DMS 273 treated with DMSO at 0.1 percent for 48 hours (cell line): ENCODE measurements at places on chromosomes 12 and 14.

DNA sequence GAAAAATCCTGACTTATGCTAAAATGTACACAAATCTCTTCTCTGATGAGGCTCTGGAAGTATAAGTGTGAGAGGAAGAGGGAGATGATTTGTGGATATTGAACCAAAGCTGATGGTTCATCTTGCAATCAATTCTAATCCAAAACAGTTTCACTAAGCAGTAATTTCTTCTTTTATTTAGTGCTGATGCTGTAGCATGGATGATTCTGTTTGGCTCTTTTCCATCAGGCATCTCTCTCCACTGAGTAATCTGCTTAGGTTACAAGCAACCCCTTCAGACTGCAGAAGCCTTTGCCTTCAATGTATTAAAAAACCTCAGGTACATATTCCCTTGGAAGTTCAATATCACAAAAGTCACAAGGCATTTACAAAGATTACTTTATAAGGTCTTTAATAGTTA, 159.1 kb upstream of the CCDC198 start:
- no peak for DNase-seq

- DNase-seq, result no peak
These were observed 15.0 kb upstream of the CDKN3 start for GRCh38 chr14:54381821-54382220.

DNA sequence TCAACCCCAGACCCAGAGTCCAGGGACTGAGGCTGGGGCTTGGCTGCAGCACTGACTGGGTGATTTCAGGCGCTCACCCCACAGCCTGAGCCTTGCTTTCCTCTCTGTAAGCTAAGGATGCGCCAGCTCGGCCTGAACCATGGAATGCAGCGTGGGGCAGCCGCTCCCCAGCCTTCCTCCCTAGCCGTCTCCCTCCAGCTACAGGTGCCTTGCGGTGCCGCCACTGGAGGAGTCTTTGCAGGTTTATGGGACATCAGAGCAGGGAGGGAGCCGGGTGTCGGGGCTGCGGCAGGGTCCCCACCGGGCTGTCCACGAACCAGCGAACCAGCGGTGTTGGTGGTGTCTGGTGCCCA, 19.4 kb downstream of the PPP2R5C start:
- no peak for DNase-seq

DNA sequence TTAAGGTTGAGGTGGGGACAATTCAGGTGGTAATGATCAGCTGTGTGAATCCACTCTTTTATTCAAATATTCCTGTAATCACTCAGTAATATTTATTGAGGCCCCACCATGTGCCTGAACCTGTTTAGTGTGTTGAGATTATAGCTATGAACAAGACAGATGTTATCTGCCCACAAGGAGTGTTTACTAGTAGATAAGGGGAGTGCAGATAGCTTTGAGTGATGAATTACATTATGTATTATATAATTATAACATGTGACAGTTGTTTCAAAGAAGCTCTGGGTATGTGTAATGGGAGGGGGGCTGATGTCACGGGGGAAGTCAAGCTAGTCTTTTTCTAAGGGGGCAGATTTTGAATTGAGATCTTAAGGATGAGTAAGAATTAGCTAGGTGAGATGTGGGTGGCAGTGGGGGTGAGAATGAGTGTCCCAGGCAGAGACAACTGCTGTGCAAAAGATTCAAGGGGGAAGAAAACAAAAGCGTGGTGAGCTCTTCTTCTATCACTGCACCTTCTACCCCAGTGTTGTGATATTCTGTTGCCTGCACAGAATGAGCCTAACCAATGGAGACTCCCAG, 21.3 kb upstream of the SRRM4 start:
- no peak for DNase-seq

DNA sequence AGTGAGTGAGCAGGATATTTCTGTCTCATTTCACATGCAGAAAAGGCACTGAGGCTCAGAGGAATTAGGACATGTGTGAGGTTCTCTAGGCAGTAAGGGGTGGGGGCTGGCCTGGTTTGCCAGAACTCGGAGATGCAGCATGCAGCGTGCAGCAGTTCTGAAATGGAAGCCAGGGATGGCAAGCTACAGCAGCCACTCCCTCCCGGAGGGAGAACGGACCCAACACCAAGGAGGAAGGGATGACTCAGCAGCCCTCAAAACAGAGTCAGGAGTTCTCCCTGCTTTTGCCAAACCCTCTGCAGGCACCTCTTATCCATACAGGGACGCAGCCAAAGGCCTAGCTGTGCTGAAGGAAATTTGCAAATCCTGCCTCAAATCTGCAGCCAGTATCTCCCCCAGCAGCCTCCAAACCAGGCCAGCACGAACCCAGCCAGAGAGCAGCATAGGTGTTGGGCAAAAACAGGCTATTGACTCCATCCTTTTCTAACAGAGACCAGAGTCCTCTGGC, 10.3 kb upstream of the SERPINA3 start:
- no peak for DNase-seq

- no peak for DNase-seq
These were observed at the start of gene IGF1 for GRCh38 chr12:102480406-102480805. TSS of gene IGF1 (minus strand) at chr12:102480563. CDS start at chr12:102480381, 182 bp downstream.

DNA sequence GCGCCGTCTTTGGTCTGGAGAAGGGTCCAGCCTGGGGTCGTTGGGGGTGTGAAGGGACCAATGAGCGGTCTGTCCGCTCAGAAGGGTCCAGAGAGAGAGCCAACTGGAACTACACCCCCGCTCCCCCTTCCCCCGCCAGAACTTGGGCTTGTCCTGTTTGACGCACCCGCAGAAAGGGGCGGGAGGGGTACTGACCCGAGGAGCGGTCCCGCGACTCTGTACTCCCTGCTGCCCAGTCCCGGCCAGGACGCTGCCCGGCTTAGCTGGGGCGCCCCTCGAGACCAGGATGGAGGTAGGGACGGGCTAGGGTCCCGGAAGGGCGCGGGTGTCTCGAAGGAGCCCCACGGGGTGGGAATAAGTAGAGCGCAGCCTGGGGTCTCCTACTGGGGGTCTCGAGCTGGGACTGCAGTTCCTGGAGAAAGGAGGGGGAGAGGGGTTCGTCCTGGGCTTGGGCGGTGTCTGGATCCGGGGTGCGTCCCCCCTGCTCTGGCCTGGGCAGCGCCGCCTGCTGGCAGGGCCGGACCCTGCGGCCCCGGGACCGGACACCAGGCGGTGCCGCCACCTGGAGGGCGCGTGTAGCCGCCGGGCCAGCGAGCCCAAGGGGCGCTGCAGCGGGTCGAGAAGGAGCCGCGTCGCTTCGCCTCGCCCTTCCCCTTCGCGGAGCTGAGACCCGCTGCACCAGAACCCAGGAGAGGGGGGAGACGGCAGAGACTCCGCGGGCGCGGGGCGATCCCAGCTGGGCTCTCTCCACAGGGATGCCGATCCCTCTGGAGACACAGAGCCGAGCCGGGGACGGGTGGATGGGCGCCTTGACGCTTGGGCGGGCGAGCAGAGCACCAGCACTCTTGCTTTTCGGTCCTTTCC, 3.8 kb upstream of the CACNB3 start:
- DNase-seq, result no peak

DNA sequence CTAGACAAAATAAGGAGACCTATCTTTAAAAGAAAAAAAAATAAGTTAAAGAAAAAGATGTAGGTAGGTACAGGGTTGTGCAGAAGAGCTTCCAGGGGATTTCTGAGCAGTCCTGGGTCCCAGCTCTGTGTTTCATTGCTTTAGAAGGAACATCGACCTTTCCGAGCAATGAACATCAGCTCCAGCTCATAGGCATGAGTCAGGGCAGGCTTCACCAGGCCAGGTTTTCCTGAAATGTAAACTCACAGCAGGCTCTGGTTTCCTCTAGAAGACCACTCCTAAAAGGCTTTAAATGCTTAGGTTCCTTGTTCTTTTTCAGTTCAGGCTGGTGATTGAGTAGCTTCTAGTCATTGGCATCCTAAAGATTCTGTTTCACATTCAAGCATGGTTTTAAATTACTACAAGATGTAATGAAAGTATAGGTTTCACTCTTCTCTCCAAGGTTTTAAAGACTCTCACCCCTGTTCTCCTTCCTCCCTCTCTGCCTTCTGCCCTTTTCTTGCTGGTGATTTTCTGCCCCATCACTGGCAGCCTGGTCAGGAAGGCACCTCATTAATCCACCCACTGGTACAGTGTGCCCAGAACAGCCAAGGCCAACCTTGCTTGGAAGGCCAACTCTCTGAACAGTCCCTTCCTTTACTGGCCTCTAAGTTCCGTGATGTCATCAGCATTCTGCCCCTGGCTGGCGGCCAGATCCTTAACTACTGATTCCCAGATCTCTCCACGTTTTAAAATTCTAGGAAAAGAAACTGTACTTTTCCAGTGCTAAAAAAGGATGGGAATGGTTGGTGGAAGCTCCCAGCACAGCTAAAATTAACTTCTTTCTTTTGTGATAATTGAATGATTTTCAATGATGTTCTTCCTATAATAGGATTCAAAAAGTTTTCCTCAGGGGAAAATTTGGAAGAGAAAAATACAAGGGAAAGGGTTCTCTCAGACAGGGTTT, 109.4 kb upstream of the HIF1A start:
- no peak for DNase-seq

- no peak for DNase-seq
These were observed 64.9 kb downstream of the FRMD6 start for GRCh38 chr14:51716610-51717009.

- no peak for DNase-seq
These were observed 136.8 kb downstream of the TTC8 start for GRCh38 chr14:88961214-88961613.

DNA sequence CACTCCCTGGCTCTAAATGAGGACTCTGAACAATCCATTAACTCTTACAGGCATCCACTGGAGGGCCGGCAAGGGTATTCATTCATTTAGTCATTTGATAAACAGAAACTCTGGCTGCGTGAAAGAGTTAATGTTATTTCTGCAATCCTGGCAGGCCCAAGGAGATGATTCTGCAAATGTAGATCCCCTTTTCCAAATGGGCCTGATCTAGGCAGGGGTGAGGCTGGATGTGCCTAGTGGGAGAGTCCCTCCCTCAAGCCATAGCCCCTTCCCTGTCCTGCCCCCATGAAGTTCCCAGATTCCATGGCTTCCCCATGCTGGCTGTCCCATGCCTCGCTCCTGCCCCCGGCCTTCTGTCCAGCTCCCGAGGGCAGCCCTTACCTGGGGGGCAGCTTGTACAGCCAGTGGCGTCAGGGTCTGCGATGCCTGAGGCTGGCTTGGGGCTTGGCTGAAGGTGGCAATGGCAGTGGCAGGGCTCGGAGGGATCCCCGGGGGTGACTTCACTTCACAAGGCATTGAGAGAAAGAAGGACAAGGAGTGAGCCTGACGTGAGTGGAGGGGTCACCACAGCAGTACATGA, 18.4 kb downstream of the POU6F1 start:
- no peak for DNase-seq

GRCh38 chr12:116661341-116661740, 76.5 kb downstream of the SPRING1 start:
- DNase-seq, result no peak

GRCh38 chr12:25365340-25365730, 114.6 kb upstream of the KRAS start:
- no peak for DNase-seq

- peak; percentile 88 for DNase-seq
These were observed 77.3 kb downstream of the NOS1 start for GRCh38 chr12:117284140-117284539.

GRCh38 chr12:98901189-98901588, 256.1 kb downstream of the APAF1 start:
- no peak for DNase-seq

GRCh38 chr12:126681676-126682075, 1585.3 kb upstream of the TMEM132C start:
- no peak for DNase-seq

GRCh38 chr14:67416085-67416484, 4.1 kb upstream of the PLEK2 start:
- DNase-seq, result no peak

GRCh38 chr12:130955238-130955816, 1.6 kb downstream of the ADGRD1 start:
- DNase-seq, result no peak

DNA sequence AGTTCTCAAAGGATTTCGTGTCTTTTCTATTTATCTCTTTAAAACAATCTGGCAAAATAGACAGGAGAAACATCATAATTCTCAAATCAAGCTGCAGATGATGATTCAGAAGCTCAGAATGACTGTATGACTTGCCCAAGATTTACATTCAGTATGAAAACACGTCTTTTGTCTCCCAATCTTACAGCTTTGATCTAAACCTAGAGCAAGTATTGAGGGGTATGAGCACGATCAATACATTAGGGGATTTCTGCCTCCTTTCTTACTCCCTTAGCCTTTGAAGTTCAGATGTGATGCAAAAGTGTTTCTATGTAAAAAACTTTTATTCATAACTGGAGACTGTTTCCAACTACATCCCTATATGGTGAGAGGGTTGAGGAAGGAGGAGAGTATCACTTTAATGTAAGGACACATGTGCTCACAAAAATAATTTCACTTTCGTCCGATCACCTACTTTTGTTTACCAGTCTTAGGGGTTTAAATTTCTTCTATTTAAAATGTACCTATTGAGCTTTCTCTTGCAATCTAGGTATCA, 454.8 kb downstream of the TMTC2 start:
- DNase-seq, result no peak

- DNase-seq, result no peak
These were observed 114.1 kb upstream of the BTG1 start for GRCh38 chr12:92259696-92260251.

DNA sequence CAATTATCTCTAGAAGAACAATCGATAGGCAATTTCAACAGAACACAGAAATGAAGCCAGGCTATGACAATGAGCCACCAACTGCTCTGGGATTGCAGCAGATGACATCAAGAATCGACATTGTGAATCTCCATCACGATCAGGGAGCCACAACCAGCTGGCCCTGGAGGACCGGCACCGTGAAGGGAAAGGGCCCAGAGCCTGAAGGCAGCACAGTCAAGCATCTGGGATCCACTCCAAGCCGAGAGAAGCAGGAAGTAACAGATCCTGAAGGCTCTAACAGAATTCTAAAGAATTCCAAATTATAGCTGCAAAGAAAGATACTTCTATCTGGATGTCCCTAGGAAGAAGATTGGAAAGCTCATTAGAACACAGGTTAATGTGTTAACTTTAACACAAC, 61.0 kb downstream of the LRRC74A start:
- no peak for DNase-seq

DNA sequence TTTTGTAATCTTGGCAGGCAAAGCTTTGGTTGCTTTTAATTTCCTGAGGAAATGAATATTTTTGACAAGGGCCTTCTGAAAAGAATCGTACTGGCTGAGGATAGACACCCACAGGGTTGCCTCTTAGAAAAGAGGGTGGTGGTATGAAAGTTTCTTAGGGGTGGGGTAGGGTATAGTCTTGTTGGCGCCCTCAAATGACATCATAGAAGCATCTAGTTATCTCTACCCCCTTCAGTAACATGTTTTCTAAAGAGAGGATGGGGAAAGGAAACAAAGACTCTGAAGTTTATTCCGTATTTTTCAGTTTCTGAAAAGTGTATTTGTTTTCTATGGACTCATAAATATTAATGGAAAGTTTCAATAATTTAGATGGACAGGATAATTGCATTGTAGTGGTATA, 13.7 kb downstream of the PRKCH start:
- DNase-seq, result no peak

- peak; percentile 23 for DNase-seq
These were observed 9.2 kb downstream of the DGKA start for GRCh38 chr12:55940065-55940732.

- DNase-seq, result no peak
These were observed 634.6 kb downstream of the SLC6A15 start for GRCh38 chr12:84277986-84278385.

- no peak for DNase-seq
These were observed 272 bp downstream of the HECTD1 start for GRCh38 chr14:31207287-31207754.

GRCh38 chr12:113244478-113244958, 23.3 kb downstream of the TPCN1 start:
- DNase-seq, result no peak
